CD8-positive, alpha-beta memory T cell (primary cell): ENCODE measurements at places on chromosomes 3 and 15.

DNA sequence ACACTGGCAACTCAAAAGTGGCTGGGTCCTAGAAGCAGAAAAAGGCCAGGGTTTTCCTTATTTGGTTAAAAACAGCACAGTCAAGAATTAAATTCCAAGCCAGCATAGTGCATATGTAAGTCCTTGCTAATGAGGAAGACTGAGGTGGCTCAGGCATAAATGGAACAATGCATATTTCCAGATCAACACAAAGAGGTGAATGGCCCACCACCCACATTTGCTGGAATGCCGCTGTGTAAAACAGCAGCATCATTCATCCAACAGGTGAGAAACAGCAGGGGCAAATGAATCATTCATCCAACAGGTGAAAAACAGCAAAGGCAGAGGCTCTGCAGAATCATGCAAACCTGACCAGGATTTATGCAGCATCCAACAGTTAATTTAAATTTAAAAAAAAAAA is 32.9 kb downstream of the GPR176 start:
- no peak for DNase-seq

GRCh38 chr3:116591236-116591635 is 118.3 kb upstream of the TUSC7 start:
- no peak for DNase-seq

DNA sequence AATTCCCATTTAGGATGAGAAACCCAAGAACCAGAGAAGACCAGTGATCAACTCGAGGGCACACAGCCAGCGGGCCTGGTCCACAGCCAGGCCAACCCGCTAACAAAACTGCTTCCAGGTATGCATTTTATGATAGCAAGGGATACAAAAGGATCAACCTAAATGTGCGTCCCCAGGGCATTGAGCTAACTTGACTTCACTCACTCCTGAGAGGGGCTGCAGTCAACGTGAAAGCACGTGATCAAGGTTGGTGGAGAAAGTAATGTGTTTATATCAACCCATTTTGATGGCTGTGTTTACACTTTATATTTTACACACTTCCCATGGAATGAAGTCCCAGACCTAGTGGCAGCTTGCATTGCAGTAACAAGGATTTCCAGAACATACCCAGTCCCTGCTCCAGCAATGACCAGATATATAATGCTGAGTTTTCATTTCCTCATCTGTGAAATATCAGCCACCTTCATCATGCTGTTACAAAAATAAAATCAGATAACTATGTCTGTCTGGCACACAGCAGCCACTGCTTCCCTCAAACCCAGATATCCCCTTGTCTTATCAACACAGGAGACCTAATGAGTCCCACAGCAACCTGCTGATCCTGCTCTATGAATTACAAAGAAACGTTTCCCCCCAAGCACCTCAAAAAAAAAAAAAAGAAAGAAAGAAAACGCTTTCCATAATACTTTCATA is 2.0 kb downstream of the KLHL6 start:
- DNase-seq: no peak

GRCh38 chr3:195815169-195815771 is 3.5 kb upstream of the MUC4 start:
- DNase-seq: no peak
